ENCODE measurements at places on chromosomes 4 and X.

DNA sequence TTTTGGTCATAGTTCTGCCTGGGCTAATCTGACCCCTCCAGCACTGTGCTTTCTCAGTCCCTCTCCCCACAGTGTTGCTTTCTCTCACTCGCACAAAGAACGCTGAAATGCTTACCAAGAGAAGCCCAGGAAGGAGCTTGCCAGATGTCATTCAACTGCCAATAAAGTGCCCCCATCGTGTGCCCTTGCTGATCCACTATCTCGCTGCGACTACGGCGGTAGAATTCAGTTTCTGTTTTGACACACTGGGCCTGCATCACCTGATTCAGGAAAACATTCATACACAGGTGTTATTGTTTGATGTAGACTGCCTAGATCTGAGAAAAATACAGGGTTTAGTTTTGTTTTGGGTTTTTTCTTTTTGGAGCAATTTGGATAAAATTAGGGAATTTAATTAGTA, 121.2 kb downstream of the MANBA start:
- DNase-seq = no peak

DNA sequence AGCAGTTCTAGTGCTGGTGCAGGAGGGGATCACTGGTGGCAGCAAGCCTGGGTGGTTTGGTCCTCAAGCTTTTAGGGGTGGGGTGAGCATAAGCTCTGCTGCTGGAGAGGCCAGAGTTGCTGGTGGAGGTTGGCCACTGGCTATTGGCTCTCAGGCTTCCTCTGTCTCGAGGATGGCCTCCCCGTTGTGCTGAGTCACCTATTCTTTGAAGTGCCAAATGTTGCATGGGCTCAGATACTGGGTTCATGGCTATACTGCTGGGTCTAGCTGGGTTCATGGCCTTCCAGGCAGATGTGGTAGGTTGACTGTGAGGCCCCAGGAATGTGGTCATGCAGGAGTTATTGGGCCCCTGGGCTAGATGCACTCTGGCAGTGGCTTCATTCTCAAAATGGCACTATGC, 466.3 kb downstream of the NAF1 start:
- DNase-seq = no peak

GRCh38 chrX:21166272-21166982, 207.8 kb upstream of the CNKSR2 start:
- no peak for DNase-seq

DNA sequence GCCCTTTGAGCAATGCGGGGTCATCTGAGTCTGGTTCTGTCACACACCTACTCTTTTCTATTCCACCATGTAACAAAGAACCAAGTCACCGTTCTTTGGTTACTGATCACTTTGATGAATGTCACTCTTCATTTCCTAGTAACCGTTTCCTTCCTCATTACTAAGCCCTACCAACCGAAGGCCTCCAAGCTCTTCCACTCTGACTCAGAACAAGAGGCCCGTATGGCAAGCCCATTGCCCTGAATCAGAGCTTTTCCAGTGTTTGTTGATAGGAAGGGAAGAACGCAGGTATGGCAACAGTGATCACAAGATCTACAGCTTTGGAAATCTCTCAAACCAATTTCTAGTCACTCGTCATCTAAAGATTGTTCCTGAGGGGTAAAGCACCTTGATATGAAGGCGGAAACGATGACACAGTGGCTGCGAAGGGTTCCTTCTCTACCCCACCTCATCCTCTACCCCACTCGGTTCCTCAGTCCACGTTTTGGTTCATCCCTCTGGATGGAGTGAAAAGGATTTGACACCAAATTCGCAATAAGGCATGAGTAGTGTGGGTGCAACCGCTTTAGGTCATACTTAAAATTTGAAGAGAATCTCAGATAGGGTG, 28.0 kb upstream of the CD40LG start:
- peak; percentile 47 for DNase-seq

DNA sequence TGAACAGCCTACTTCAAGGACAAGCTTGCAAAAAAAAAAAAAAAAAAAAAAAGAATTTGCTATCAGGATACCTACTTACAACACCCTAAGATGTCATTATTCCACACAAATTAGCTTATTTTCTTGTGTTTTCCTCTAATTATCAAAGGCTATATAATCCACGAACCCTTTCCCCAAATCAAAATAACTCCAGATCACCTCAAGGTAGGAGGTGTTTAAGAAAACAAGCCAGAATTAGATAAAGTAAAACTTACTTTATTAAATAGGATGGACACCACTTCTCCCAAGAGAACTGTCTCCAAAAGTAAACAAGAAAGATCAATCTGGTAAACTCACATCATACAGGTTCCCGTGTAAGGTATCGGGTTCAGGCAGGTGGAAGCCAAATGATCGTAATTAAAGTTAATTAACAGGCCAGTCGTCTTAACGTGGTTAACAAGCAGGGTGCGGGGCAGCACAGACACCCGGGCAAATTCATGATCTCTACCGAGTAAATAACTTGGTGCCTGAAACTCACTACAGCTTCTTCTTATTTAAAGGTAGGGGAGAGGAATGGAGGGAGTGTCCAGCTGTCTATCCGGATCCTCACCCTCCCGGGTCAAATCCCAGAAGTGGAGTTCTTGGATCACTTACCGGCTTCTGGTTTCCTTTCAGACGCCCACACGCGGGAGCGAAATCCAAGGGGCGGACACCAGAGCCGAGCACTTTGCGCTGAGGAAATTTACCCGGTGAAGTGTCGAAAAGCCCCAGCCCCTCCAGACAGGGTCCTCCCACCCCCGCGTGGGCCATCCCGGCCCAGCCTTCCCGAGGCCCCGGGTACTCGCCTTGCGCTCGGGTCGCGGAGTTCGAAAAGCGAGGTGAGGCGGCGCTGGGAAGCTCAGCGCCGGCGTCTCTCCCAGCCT, 708 bp downstream of the ARAP2 start:
- peak; percentile 56 for DNase-seq

DNA sequence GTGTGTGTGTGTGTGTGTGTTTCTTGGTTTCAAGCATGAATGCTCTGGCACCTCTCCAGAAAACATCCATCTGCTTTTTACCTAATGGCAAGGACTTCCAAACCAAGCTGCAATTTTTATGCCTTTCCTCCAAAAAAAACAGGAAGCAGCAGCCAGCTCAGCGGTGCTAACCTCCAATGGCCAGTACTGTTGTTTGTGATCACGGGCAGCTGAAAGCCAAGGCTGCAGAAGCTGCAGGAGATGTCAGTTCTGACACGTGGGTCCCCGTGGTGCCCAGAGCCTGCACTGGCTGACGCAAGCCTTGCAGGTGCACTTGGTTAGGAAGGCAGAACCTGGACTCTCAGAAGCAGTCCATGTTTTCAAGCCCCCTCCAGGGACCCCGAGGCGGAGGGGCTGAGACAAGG, 313.6 kb upstream of the DDX53 start:
- DNase-seq = peak; percentile 71

DNA sequence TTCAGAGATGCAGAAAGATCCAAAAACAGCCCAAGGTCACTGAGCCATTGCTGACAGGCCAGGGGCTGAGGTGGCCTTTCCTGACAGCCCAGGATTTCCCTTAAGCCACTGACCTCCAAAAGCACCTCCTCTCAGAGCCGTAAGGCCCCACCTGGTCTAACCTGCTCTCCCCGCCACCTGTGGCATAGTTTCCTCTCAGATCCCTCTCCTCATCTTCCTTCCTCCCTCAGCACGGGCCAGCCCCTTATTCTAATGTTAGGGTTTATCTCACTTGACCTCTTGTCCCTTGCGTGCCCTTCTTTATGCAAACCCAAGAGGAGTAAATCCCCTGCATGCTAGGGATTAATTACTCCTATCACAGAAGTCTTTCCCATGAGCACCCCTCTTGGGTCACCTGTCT, 113.0 kb downstream of the RBM47 start:
- DNase-seq = no peak

- DNase-seq = no peak
Observed at GRCh38 chrX:150688911-150689451, 4.2 kb upstream of the MTMR1 start.

GRCh38 chrX:1384658-1385252, 7.2 kb downstream of the SLC25A6 start:
- no peak for DNase-seq

DNA sequence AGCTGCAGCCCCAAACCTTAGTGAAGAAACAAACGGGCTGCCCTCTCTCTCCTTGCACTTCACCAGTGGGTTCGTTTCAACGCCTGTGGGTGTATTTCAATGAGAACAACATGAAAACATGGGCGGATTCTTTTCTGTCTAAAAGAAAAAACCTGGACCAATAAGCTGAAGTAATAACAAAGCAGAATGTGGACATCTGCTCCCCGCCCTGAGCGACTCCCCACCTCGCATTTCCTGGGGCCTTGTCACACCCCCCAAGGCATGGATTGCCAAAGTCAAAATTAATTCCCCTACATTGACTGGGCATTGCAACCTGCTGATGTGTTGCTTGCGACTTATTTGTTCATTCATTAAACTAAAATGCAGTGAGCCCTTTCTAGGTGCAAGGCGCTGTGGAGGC, 142.9 kb downstream of the BCOR start:
- no peak for DNase-seq

DNA sequence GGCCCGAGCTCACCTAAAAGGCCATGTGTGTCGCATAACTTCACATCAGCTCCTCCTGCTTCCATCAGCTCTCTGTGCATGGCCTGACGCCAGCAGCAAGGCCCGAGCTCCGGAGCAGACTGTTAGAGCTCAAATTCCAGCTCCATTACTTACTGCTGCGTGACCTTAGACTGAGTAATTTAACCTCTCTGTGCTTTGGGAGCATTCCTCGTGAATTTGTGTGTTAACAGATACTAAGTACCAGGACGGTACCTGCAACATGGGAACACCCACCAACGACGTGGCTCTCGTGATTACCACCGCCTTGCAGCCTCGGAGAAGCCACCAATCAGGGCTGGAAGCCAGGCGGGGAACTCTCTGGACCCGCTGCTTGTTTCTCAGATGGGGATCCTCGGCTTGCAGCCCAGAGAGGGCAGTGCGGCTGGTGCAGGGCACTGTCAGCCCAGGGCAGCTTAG, 12.9 kb downstream of the LETM1 start:
- no peak for DNase-seq

DNA sequence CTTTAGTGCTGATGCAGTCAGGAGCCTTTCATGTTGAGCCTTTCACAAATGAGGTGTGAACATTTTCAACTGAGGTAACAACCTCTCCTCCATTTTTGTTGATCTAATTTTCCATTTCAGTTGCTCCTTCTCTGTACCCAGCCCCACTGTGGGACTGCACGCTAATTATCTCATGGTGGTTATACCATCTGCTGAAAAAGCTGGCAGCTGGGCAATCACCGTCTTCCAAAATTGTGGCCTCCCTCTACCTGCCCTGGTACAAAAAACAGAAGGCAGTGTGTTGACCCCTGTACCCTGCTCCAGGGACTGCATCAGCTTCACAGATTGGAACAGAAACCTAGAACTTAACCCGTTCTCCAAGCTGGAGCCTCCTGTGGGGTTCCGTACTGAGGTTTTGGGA, 72.4 kb upstream of the LONRF3 start:
- DNase-seq = no peak
